Adrenal gland (tissue), 19 donors: ENCODE measurements at places on chromosomes 5 and 9.

GRCh38 chr9:72875221-72875620 lies 77.6 kb downstream of the ALDH1A1 start:
- no peak overlapping the region for H3K4me3 ChIP-seq
- no peak overlapping the region for H3K27ac ChIP-seq
- peaks cover 21% of the 10 kb centered on the region for H3K4me1 ChIP-seq
- no peaks in the 10 kb centered on the region for H3K36me3 ChIP-seq
- H3K27me3 ChIP-seq = no peaks in the 10 kb centered on the region

DNA sequence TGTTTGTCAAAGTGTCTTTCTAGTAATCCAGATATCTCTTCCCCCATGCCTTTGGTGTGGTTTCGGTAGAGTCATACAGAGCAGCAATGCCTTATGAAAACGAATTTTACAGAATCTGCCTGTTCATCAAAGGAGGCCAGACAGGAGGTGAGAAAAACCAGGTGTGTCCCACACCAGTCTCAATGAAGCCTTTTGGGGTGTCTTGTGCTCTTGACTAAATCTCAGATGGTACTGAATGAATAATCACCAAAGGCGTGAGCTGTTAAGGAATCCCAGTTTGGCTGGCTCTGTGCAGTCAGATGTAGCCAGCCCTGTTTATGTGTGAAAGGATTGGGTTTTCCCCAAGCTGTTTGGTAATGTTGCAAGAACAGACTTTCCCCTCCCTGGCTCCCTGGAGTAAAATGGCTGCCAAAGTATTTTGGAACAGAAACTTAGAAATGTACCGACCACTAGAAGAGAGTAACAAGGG lies 70.8 kb upstream of the CDKN2B start:
- H3K27ac ChIP-seq = no peak overlapping the region
- H3K4me1 ChIP-seq = peaks cover 7% of the 10 kb centered on the region
- no peak overlapping the region for H3K4me3 ChIP-seq
- DNase-seq = peak; percentile 23
- no peaks in the 10 kb centered on the region for H3K36me3 ChIP-seq

GRCh38 chr5:6623941-6624340 lies 8.9 kb downstream of the NSUN2 start:
- no peak for DNase-seq
- H3K27me3 ChIP-seq = no peaks in the 10 kb centered on the region
- H3K4me1 ChIP-seq = no peaks in the 10 kb centered on the region
- peaks cover 55% of the 10 kb centered on the region for H3K36me3 ChIP-seq
- no peak overlapping the region for H3K4me3 ChIP-seq

- no peaks in the 10 kb centered on the region for H3K36me3 ChIP-seq
- no peaks in the 10 kb centered on the region for H3K27me3 ChIP-seq
- H3K4me1 ChIP-seq = no peaks in the 10 kb centered on the region
- DNase-seq = no peak
Observed at GRCh38 chr5:159543326-159543725, 213.0 kb upstream of the IL12B start.

DNA sequence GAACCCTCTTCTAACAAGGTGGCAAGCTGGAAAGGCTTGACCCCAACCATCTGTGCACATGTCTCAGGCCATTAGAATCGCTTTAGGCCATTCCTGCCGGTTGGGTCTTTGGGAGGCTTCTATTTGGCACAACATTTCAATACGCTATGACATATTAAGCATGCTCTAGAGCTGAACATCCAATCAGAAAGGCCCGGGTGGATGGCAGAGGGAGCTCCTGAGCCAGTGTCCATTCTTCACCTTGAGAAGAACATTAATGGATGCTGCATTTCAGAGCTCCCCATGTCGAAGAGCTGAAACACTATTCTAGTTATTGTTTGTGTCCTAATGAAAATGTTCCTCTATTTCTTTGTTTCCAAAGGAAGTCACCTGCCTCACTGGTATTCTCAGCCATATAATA lies 12.8 kb downstream of the SPATA9 start:
- H3K27me3 ChIP-seq = no peaks in the 10 kb centered on the region
- DNase-seq = no peak
- peaks cover 5% of the 10 kb centered on the region for H3K4me1 ChIP-seq
- H3K36me3 ChIP-seq = no peaks in the 10 kb centered on the region
- no peak overlapping the region for H3K4me3 ChIP-seq

DNA sequence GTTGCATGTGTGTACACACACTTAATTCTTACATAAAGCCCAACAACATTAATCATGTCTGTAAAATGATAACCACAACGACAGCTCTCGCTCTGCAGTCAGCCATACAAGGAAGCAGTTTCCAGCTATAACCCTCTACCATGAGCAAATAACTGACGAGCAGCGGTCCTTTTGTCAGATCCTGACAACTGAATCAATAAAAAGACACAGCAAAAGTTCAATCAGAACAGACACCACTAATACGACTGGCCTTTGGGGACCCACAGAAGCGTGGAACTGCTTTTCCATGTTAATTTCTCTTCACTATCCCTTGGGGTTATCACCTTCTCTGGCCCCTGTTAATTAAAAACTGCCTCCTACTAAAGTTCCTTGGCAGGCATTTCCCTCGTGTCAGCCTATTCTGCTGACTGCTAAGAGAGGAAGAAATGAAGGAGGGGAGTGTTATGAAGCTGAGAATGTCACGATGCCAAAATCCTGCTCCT lies 722.8 kb upstream of the GRAMD2B start:
- no peaks in the 10 kb centered on the region for H3K36me3 ChIP-seq
- H3K4me1 ChIP-seq = no peaks in the 10 kb centered on the region
- H3K4me3 ChIP-seq = no peak overlapping the region
- H3K27me3 ChIP-seq = no peaks in the 10 kb centered on the region
- DNase-seq = no peak

DNA sequence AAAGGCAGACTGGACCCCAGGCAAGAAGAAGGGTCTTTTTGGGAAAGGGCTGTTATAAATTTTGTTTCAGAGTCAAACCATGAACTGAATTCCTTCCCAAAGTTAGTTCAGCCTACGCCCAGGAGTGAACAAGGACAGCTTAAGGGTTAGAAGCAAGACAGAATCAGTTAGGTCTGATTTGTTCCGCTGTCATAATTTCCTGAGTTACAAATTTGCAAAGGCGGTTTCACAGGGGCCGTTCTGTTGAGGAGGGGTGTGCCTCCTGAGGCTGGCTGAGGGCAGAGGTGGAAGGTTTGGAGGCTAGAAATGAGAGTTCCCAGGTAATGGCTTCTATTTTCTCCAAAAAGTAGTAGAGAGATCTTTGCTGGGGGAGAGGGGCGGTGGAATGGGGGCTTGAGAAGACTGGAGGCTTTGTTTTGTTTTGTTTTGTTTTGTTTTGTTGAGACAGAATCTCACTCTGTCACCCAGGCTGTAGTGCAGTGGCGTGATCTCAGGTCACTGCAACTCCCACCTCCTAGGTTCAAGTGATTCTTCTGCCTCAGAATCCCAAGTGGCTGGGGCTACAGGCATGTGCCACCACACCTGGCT lies 4.1 kb upstream of the CERCAM start:
- H3K4me3 ChIP-seq = no peak overlapping the region
- H3K27ac ChIP-seq = no peak overlapping the region
- peaks cover 15% of the 10 kb centered on the region for H3K27me3 ChIP-seq
- no peaks in the 10 kb centered on the region for H3K36me3 ChIP-seq
- no peak for DNase-seq

DNA sequence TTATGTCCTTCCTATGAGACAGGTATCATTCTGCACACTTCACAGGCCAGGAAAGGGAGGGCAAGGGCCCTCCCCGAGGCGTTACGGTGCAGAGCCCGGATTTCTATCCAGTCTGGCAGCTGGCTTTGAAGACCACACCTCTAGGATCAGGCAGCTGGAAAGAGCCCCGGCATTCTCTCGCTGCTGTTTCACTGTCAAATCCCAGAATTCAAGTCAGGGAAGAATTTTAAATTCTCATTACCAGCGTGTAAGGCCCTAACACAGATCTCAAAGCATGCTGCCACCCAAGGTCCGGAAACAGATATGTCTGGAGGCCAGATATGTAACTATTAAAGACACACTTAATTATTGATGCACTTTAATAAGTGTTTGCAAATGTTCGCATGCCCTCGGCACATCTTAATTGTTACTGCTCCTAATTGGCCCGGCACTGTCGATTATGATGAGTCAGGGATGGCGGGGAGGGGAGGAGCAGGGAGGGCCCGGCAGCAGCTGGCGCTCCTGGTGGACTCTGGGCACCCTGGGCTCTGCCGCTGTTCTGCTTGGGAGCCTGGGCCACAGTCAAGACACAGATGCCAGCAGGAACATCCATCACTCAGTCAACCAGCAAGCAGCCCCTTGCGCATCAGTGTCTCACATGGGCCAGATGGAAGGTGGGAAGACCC lies 76.3 kb upstream of the BARHL1 start:
- no peak overlapping the region for H3K27ac ChIP-seq
- H3K27me3 ChIP-seq = peaks cover 14% of the 10 kb centered on the region
- H3K36me3 ChIP-seq = no peaks in the 10 kb centered on the region

DNA sequence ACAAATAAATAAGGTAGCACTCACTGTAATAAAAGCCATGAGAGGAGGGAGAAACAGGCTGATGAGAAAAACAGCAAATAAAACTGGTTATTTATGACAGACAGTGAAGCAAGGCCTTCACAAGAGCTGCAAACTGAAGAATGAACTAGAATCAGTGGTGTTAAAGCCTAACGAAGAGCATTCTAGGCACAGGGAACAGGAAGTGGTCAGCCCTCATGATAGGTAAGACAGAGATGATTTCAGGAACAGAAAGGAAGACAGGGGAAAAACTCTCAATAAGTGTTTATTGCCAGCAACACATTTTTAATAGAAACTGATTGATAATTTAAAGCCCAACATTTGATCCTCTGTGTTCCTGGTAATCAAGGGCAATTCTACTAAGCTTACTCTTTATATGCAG lies 124.5 kb downstream of the EDIL3 start:
- no peaks in the 10 kb centered on the region for H3K27me3 ChIP-seq
- H3K36me3 ChIP-seq = no peaks in the 10 kb centered on the region
- H3K4me1 ChIP-seq = no peaks in the 10 kb centered on the region

DNA sequence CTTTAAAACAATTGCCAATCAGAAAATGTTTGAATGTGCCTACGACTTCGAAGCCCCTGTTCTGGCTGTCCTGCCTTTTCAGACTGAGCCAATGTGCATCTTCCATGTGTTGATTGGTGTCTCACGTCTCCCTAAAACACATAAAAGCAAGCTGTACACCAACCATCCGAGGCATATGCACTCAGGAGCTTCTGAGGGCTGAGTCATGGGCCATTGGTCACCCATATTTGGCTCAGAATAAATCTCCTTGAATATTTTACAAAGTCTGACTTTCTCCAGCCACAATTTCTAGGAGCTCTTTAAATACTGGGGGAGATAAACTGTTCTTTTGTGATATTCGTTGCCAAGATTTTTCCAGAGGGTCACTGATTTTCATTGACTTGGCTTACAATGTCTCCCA lies 53.9 kb downstream of the C9orf57 start:
- H3K36me3 ChIP-seq = no peaks in the 10 kb centered on the region
- no peak for DNase-seq
- H3K27me3 ChIP-seq = no peaks in the 10 kb centered on the region
- H3K4me3 ChIP-seq = no peak overlapping the region
- no peaks in the 10 kb centered on the region for H3K4me1 ChIP-seq

- no peak for DNase-seq
- no peak overlapping the region for H3K27ac ChIP-seq
- H3K4me1 ChIP-seq = peaks cover 5% of the 10 kb centered on the region
- no peak overlapping the region for H3K4me3 ChIP-seq
- no peaks in the 10 kb centered on the region for H3K27me3 ChIP-seq
- H3K36me3 ChIP-seq = no peaks in the 10 kb centered on the region
Observed at GRCh38 chr9:3457175-3457574, 68.6 kb downstream of the RFX3 start.

DNA sequence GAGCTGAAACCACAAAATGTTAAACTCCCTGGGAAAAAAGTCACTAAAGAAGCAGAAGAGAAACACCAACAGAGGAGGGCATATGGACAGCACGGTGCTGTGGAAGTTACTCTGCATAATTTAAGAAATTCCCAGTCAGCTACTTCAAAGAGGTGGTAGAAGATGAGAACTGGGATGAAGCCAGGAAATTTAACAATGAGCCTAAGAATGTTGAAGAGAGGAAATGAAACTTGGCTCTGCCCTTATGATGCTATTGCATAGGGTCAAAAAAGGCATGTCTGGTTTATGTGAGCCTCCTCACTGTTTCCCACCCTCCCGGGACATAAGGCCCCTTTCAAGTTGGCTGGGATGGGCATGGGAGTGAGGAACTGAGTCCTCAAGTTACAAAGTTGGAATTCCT lies 25.4 kb upstream of the SNX18 start:
- no peaks in the 10 kb centered on the region for H3K27me3 ChIP-seq
- DNase-seq = no peak
- H3K4me1 ChIP-seq = no peaks in the 10 kb centered on the region
- H3K4me3 ChIP-seq = no peak overlapping the region
- no peak overlapping the region for H3K27ac ChIP-seq
- H3K36me3 ChIP-seq = no peaks in the 10 kb centered on the region

- H3K27ac ChIP-seq = no peak overlapping the region
- no peaks in the 10 kb centered on the region for H3K27me3 ChIP-seq
- no peak overlapping the region for H3K4me3 ChIP-seq
- H3K4me1 ChIP-seq = peaks cover 4% of the 10 kb centered on the region
- no peaks in the 10 kb centered on the region for H3K36me3 ChIP-seq
Observed at GRCh38 chr5:66710557-66711088, 114.4 kb downstream of the MAST4 start.

- H3K27me3 ChIP-seq = no peaks in the 10 kb centered on the region
- H3K27ac ChIP-seq = no peak overlapping the region
- H3K4me1 ChIP-seq = no peaks in the 10 kb centered on the region
- no peaks in the 10 kb centered on the region for H3K36me3 ChIP-seq
- no peak overlapping the region for H3K4me3 ChIP-seq
Observed at GRCh38 chr9:13688990-13689600, 409.6 kb upstream of the MPDZ start.

DNA sequence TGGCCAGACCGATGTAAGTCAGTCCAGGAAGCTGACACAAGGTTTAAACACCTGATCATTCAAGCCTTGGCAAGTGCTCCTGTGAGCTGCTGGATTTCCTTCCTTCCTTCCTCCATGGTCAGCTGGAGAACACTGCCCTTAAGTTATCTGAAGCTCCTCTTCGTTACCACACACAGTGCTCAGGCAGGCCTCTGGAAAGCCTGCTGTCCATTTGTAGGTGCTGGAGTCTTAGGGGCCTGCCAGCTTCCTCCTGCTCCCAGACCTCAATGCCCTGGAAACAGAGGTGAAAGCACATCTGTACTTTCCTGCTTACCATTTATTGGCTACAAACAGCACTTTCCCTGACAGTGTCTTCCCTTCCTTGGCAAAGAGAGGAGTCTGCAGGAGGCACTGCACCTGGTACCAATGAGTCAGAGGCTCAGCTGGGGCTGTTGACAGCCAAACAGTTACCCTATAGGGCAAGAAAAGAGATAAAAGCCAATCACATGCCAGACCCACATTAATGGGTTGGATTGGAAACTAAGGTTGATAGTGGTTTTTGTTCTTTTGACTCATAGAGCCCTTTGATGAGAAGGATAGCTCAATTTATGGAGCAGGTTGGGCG lies 72.6 kb upstream of the PUM3 start:
- H3K36me3 ChIP-seq = no peaks in the 10 kb centered on the region
- H3K4me3 ChIP-seq = no peak overlapping the region
- no peaks in the 10 kb centered on the region for H3K4me1 ChIP-seq
- no peaks in the 10 kb centered on the region for H3K27me3 ChIP-seq
- no peak for DNase-seq

- H3K27ac ChIP-seq = peak overlapping the region; percentile 72
- no peak for DNase-seq
- no peaks in the 10 kb centered on the region for H3K36me3 ChIP-seq
- no peak overlapping the region for H3K4me3 ChIP-seq
- no peaks in the 10 kb centered on the region for H3K27me3 ChIP-seq
- H3K4me1 ChIP-seq = no peaks in the 10 kb centered on the region
Observed at GRCh38 chr9:94799578-94800264, 73.2 kb downstream of the AOPEP start.
